Cerebellum (tissue), 4 donors: ENCODE measurements at places on chromosomes 1 and 21. TPM values are rescaled to one million over a fixed set of nuclear protein-coding genes. Genes with fewer than 3 reads are reported as not detected.

RIMS3 gene
- total RNA-seq = 28.9 TPM

AMY1C gene
- total RNA-seq = not detected

TMEM82 gene
- not detected for total RNA-seq

CELSR2 gene
- 39.0 TPM for total RNA-seq

GTF2B gene
- 44.5 TPM for total RNA-seq

HUNK gene
- total RNA-seq = 19.3 TPM

DNA sequence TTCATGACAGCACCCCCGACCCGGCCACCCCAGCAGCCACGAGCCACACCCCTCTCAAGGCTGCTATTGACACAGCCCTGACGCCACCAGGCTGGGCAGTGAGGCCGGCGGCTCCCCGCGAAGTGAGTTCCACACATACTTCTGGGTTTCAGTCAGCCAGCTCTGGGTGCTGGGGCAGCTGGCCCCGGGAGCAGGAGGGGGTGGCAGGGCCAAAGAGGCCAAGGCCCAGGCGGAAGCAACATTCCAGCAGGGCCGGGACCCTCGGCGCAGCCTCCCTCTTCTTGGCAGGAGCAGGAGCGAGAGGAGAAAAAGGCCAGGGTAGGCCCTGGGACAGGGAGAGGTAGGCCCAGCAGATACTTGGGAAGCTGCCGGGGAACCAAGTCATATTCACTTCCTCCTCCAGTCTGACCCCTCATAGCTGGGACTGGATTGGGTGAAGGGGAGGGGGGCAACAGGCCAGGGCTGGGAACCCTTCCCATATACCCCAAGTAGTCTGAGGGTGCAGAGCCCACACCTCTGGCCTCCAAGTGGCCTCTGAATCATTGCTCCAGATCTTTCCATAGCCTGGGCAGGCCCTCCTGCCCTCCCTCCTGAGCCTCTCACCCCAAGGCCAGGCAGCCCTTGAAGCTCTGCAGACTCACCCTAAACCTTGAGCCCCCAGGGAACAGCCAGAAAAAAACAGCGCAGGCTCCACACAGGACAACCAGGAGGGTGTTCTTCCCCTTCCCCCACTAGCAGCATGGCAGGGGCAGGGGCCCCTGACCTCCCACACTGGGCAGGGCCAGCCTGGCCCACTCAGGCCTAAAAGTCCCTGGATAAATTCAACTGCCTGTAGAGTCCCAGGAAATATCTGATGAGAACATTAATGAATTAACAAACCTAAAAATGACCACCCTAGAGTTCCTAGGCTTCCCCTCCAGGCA is 5.7 kb downstream of the HSPG2 start:
- no peak for DNase-seq

GRCh38 chr1:91501523-91501851 is 836 bp downstream of the CDC7 start:
- DNase-seq = peak; percentile 60

- DNase-seq = no peak
Observed at GRCh38 chr1:5658340-5659316, 333.6 kb downstream of the NPHP4 start.

DNA sequence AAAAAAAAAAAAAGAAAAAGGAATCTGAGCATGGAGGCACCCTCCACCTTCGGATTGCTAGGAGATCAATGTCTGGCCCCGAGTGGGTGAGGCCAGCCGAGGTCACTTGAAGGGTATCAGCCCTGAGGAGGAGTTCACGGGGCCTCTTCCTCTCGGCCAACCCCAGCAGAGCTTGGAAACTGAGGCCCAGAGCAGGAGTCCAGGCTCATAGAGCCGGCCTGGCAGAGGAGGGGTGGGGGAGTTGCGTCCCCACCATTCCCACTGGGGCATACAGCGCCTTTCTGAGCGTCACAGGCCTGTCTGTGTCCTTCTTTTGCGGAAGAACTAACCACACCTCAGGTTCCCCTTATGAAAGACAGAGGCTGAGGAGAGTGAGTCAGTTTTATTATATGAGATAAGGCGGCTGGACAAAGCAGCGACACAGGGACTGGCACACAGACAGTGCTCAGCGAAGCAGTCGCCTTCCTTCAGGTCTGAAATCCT is 17.1 kb upstream of the EPHA2 start:
- no peak for DNase-seq

DNA sequence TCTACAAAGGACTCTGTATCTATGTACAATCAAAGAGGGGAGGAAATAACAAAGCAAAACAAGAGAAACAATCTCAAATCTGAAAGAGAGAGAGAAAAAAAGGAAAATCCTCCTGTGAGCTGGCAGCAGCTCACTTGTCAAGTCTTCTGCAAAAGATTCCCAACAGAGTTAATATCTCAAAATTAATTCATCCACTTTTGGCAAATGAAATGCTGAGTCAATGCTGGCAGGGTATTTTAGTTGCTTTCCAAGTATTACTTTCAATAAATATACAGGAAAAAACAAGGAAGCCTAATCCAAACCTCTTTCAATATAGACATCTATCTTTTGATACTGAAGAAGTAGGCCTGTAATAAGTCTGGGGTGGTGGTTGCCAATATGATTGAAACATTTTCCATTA is 613.9 kb upstream of the NEGR1 start:
- DNase-seq = no peak

DNA sequence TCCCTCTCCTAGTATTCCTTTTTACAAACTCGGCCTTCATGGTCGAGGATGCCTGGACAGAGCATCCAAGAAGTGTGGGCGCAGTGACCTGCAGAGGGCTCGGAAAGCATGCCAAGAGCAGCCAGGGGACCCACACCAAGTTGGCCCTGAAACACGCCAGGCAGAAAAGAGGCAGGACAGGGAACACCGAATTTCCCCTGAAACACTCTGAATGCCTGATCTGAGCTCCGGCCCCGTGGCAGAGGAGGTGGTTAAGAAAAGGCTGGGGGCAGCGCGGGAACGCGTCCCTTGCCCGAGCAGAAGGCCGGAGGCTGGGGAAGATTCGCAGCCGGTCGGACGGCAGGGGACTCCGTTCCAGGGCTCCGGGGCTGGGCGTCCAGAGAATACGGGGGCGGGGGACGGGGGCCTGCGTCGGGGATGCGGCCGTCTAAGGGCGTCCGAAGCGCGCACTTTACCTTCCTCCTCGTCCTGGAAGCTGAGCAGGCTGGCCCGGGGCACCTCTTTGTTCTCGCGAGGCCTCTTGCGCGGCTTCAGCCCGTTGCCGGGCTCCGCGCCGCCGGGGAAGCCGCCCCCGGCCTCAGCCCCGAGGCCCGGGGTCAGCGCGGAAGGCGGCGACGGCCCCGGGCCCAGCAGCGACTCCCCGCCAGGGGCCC is 558 bp downstream of the PAXBP1 start:
- peak; percentile 18 for DNase-seq

GRCh38 chr1:28581531-28582247 is 10.4 kb upstream of the RAB42 start:
- peak; percentile 99 for DNase-seq

- no peak for DNase-seq
Observed at GRCh38 chr1:13513895-13514546, at the start of gene LRRC38. Gene LRRC38, minus strand, starts transcription at chr1:13514003. Its CDS starts 410 bp downstream, at chr1:13513593.

DNA sequence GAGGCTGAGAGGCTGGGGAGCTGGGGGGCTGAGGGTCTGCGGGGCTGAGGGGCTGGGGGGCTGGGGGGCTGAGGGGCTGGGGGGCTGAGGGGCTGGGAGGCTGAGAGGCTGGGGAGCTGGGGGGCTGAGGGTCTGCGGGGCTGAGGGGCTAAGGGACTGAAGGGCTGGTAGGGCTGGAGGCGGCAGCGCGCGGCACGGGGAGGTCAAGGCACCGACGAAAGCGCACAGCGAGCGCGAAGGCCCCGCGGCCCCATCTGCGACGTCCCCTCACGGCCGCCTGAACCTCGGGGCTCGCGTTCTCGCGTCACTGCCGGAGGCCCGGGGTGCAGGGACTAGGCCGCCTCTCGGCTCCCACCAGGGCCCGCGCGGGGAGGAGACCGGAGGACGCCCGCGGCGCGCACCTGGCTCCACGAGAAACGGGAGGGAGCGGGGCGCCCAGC is 356 bp downstream of the INTS11 start:
- DNase-seq = no peak

DNA sequence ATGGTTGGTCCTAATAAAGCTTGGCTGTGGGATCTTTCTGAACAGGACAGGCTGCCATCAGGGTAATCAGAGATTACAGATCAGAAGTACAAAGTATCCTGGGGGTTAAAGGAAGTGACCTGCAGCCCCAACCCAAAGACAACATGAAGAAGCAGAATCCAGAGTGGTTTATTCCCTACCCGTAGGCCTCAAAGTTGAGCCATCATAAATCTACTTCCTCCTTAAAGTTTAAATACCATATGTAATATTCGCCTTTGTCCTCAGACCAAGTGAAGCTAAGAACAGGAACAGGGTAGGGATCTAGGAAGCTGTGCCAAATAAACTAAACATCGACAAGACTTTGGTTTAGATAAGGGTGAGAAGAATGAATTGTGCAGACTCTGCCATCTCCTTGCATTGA is 15.9 kb upstream of the DHX9 start:
- no peak for DNase-seq

GRCh38 chr1:56469640-56470371 is 109.6 kb downstream of the PLPP3 start:
- DNase-seq = no peak

DNA sequence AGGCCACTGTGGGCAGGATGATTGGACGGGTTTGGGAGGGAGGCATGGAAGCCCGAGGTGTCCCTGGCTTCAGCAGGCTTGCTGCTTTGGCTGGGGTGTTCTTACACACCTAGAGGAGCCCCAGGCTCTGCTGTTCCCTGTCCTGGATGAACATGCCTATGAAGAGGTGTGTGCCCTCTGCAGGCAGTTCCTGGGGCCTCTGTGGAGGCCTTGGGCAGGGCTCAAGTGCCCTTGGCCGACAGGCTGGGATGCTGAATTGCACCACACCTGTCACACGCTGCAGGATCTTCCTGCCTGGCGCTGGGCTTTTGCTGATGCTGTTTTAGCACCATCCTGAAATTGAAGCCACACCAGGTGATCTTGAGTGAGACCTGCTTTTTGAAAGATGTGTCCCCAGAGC is 415.0 kb upstream of the VAMP3 start:
- no peak for DNase-seq

GRCh38 chr1:214332946-214333798 is 52.2 kb downstream of the SMYD2 start:
- DNase-seq = peak; percentile 6

DNA sequence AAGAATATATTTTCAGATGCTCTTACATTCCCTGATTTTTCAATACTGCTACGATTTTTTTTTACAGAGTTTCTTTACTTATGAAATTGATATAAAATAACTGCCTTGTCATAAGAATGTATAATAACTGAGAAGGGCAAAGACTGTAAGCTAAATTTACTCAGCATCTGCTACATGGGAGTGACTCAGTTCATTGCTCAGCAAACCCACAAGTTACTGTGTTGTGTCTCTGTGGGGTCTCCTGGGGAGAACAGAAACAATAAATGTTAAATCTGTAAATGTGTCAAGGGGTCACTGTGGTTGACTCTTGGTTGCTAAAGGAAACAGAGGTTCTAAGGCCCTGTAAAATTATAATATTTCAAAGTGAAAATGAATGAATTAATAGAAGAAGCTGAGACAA is 210.3 kb upstream of the CACYBP start:
- no peak for DNase-seq

DNA sequence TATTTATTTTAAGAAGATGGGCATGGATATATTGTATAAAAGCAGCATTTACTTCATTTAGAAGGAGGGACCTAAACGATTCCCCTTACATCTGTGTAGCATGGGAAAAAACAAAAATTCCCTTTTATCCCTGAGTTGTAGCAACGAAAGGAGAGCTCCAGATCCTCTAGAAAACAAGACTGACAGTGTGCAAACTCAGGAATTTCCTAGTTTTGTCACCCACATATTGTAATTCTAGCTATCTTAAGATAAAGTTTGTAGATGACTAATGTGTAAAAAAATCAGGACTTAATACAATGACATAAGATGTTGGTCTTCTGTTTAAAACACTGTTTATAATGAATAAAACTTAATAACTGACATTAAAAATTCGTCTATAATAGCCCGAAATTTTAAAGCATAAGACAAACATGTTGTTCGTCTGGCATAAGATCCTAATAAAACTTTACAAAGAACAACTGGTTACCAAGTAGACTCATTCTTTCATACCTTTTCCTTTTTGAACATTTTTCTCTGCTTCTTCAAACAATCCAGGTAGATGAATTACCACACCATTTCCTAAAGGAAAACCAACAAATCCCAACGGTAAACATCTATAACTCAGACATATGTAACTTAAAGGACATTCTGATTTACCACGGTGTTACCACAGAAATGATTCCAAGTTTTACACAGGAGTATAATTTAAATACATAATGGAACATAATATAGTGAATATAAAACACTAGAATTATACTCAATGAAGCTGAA is 15.2 kb downstream of the ADSS2 start:
- no peak for DNase-seq

GRCh38 chr21:43910460-43910859 is 45.4 kb downstream of the AGPAT3 start:
- DNase-seq = no peak

GRCh38 chr1:240152611-240153297 is 61.1 kb downstream of the FMN2 start:
- peak; percentile 20 for DNase-seq

- no peak for DNase-seq
Observed at GRCh38 chr1:12305377-12305776, 75.5 kb downstream of the VPS13D start.

GRCh38 chr21:36587388-36587787 is 107.5 kb upstream of the CLDN14 start:
- no peak for DNase-seq

- DNase-seq = no peak
Observed at GRCh38 chr21:37008724-37009123, 2.2 kb downstream of the RIPPLY3 start.

DNA sequence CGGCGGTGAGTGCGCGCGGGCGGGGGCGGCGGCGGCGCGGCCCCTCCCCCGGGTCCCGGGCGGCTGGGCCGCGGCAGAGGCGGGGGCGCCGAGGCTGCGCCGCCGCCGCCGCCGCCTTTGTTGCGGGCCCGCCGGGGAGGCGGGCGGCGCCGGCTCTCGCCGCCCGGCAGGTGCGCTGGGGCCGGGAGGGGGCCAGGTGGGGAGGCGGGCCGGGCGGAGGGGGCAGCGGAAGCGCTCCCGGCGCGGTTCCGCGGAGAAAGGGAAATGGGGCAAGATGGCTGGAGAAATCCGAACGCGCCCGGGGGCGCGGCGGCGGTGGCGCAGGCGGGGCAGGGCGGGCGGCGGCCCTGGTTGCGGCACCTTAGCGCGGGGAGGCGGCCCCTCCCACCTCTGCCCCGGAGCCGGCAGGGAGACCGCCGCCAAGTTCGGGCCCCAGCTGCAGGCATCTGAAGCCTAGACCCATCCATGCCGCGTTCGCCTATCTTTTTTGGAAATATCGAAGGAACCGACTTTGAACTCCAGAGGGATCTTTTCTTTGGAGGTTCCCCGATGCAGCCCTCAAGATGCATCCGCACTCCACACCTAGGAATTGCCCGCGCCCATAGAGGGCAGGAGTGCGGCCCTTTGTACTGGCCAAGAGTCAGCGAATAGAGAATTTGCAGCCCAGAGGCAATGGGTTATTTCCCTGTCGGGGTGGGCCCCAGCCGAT is 479 bp downstream of the POGK start:
- DNase-seq = peak; percentile 65
